ENCODE measurements at places on chromosomes 5 and 9.

DNA sequence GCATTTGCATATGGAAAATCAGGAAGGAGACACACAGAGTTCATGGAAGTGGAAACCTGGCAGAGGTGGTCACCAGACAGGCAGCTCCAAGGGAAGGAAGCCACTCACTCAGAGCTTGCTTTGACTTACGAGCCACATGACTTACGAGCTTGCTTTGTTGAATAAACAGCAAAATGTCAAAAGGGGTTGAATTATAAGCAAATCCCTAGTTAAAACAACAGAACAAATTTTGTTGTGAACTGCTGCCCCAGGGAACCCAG lies 164.3 kb downstream of the SYK start:
- no peak for DNase-seq

DNA sequence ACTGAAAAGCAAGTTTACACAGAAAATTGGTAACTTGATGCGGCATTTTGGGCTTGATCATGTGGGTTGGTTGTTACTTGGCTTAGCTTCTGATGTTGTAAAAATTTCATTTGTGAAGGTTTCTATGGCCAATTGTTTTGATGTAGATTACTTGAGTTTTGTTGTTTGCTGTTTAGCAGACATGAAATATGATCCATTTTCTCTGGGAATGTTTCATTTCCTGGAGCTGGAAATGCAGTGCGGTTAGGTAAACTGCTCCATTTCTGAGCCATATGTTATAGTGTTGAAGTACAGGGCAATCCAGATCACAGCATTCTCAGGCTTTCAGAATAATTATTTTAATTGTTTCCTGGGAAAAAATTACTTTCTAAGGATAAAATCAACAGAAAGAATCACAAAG lies 396.9 kb downstream of the ENC1 start:
- no peak for DNase-seq

DNA sequence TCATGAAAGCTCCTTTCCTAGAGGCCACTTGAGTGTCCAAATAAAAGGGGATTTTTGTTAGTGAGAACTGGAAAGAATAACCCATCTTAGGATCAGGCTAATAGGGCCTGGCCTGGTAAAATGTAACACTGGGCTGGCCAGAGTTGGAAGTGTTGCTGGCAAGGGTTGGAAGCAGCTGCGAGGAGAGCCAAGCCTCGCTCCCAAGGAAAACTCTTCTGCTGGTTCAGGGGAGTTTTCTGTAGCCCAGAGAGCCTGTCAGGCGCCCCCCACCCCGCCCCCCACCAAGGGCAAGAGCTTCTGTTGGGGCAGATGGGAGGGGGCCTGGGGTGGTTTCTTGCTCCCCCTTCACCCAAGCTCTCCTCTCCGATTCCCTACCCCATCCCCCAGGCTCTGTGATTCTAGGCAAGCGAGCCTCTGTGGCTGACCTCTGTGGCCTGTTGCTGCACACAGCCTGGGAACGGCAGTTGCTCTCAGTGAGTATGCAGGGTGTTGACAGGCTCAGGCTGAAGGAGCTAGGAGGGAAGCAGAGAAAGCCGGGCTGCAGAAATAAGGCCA lies 547.8 kb downstream of the CCDC171 start:
- no peak for DNase-seq

- DNase-seq: peak; percentile 13
Measured at GRCh38 chr9:2087500-2088313, 72.6 kb downstream of the SMARCA2 start.

DNA sequence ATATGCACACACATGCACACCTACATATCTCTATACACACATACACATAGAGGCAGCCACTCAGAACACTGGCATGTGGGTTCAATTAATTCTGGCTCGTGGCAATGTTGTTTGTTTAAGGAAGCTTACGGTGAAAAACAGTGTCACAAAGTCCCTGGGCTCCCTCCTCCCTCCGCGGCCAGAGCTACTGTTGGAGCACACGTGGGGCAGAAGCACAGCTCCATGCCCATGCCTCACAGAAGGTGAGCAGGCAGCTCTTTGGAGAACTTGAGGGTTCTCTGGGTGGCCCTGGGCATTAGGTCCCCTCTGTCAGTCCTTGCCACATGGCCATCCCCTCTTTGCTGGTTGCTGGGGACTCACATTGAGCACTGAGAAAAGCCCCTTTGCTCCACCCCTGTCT lies 107.5 kb downstream of the GADD45G start:
- DNase-seq: no peak

GRCh38 chr5:149110406-149110805 lies 30.9 kb upstream of the ABLIM3 start:
- no peak for DNase-seq

DNA sequence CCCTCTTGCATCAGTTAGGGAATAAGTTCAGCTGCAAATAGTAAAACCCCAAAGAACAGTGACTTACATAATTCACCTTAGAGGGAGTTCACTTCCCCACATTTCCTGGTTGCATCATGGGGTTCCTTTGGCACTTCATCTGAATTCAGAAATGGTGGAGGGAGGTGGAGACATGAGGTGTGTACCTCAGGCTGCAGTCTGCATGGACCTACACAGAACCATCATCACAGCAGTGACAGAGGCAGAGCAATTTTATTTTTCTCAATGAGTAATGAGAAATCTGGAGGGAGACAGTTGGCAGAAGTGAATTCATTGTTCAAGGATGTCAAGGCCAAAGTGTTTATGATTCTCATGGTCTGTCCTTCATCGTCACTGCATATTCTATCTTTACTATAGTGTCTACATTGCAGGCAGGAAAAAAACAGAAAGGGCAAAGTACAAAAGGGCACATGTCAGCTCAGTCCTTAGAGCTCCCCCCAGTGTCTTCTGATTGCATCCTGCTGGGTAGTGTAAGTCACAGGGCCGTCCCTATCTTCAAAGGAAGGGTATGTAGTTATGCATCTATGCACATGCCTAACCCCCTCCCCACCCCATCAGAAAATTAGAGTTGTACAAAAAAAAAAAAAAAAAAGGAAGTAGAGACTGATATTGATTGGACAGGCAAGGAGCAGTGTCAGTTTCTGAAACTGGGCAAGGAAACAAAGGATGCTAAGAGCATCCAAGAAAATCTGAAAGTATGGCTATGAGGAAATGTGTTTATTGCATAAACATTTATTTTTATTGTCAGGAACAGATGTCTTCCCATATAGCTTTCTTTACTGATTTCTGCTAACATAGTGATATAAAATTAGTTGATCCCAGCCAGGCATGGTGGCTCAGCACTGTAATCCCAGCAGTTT lies 132.7 kb upstream of the APC start:
- DNase-seq: peak; percentile 11

- no peak for DNase-seq
Measured at GRCh38 chr5:174177976-174178605, 132.6 kb downstream of the NSG2 start.

DNA sequence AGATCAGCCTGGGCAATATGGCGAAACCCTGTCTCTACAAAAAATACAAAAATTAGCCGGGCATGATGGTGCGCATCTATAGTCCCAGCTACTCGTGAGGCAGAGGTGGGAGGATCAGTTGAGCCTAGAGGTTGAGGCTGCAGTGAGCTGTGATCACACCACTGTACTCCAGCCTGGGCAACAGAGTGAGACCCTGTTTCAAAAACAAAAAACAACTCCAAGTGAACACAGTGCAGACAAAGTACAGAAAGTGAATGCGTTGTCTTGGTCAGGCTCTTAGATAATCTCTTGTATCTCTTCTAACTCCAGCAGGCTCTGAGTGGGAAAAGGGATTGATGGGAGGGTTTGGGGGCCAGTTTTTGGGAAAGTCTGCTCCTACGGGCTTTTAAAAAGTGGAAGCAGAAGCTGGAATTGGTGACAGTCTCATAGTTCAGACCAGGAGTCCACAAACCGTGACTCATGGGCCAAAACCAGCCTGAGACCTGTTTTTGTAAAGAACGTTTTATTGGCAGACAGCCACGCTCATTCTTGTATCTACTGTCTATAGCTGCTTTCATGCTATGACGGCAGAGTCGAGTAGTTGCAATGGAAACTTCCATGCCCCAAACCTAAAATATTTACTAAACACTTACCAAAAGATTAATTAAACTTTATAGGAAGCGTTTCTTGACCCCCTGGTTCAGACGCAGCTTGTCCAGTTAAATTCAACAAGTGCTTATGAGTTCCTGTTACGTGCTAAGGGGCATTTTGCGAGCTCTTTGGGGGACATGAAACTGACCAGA lies 32.9 kb downstream of the NDST1 start:
- no peak for DNase-seq

DNA sequence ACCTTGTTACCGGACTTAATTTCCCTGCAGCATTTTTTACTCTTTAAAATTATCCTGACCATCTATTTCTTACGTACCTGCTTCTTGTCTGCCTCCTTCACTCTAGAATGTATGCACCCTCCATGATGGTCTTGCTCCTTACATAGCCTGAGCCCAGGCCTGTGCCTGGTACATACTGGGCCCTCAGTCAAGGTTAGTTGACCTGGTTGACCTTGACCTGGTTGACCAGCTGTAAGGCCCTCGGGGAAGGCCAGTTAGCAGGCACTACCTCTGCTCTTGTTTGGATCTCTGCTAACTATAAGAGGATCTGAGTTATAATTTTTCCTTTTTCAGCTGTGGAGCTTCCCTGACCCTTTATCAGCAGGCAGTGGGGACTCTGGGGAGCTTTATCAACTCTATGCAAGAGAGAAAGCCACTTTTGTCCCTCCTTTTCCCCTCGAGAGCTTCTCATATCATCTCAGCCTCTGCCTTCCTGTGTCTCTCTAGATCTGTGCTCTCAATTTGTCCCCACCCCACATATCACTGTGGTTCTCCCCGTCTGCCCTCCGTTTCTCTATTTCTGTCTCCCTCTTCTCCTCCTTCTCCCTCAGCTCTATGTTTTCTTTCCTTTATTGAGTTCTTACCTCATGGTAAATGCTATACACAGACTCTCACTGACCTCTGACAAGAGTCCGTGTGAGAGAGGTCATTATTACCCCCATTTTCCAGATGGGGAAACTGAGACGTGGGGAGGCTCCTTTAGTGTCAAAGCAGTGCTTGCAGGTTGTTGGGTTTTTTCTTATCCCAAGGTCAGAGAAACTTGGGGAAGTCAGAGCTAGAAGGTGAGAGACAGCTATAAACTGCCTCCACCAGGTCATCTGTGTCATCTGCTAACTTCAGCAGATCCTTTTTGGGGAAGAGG lies 28.6 kb downstream of the SPRY4 start:
- DNase-seq: no peak

Measured in GM12891 (cell line).